ENCODE measurements at places on chromosomes 11 and 22. TPM values are rescaled to one million over a fixed set of nuclear protein-coding genes. Genes with fewer than 3 reads are reported as not detected.
A peak's percentile ranks its signal among the peaks of the same experiment; 100 is the strongest.

GRCh38 chr22:18012531-18012930 is 11.8 kb downstream of the MICAL3 start:
- H3K27ac ChIP-seq: no peak overlapping the region
- H3K27me3 ChIP-seq: no peaks in the 10 kb centered on the region
- H3K36me3 ChIP-seq: no peaks in the 10 kb centered on the region
- no peak for DNase-seq
- no peak overlapping the region for H3K4me3 ChIP-seq

- H3K27me3 ChIP-seq: no peaks in the 10 kb centered on the region
- H3K4me1 ChIP-seq: peaks cover 47% of the 10 kb centered on the region
- H3K4me3 ChIP-seq: no peak overlapping the region
- no peaks in the 10 kb centered on the region for H3K36me3 ChIP-seq
Measured at GRCh38 chr11:12856338-12856737, 152.8 kb upstream of the RASSF10 start.

DNA sequence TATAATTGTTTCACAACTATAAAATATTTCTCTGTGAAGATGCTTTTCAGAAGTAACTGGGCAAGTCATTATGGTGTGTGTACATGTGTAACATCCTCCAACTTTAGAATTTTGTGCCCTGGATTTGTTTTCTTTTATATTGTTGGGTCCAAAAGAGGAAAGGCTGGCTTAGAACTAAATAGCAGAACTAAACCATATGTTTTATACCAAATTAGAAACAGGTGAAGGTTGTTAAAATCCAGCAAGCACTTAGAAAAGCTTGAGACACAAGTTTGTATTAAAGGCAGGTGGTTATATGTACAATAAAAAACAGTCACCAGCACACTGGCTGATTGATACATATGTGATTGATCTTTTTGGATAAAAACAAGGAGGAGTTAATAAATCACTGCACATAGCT is 158.5 kb downstream of the WNT11 start:
- H3K27me3 ChIP-seq: no peaks in the 10 kb centered on the region
- no peak overlapping the region for H3K27ac ChIP-seq
- H3K4me3 ChIP-seq: no peak overlapping the region
- no peaks in the 10 kb centered on the region for H3K36me3 ChIP-seq
- DNase-seq: no peak

GRCh38 chr11:130124096-130124495 is 35.5 kb upstream of the ST14 start:
- no peak overlapping the region for H3K27ac ChIP-seq
- peaks cover 9% of the 10 kb centered on the region for H3K4me1 ChIP-seq
- no peak for DNase-seq
- H3K36me3 ChIP-seq: peaks cover 48% of the 10 kb centered on the region

- H3K27me3 ChIP-seq: no peaks in the 10 kb centered on the region
- H3K36me3 ChIP-seq: no peaks in the 10 kb centered on the region
- DNase-seq: no peak
- H3K4me1 ChIP-seq: peaks cover 10% of the 10 kb centered on the region
Measured at GRCh38 chr11:102276362-102276761, 40.9 kb upstream of the BIRC3 start.

DNA sequence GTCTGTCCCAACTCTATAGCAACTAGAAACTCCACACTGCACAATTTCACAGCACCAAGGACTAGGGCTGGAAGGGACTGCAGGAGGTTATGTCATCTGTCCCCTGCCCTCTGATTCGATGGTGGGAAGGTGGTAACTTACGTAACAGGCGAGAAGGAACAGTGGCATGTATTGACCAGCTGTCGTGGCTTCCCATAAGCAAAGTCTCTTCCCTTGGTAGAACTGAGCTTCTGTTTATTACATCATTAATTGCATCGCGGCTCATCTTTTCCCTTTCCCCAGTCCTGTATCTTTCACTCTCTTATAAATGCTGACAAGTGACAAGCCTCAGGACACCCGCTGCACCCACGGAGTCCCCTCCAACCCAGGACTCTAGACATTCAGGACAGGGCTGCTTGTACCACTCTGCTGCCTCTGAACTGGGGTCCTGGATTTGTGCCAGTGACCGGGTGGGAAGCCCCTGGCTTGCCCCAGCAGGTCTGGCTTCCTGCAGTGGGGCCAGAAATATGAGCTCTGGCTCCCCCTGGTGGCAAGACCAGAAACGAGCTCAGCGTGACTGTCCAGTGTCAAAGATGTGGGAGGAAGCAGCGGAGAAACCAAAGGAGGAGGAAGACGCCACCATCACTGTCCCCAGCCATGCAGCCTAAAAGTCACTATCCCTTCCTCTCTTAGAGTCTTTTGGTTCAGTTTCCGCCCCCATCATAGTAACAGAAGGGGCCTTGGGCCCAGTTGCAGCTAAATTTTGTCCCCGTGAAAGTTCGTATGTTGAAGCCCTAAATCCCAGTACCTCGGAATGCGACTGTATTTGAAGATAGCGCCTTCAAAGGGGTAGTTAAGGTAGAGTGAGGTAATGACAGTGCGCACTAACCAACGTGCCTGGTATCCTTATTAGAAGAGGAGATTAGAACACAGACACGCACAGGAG is 84.5 kb downstream of the ISX start:
- H3K4me1 ChIP-seq: no peaks in the 10 kb centered on the region
- no peak overlapping the region for H3K27ac ChIP-seq
- H3K27me3 ChIP-seq: peaks cover 3% of the 10 kb centered on the region
- no peak overlapping the region for H3K4me3 ChIP-seq

DNA sequence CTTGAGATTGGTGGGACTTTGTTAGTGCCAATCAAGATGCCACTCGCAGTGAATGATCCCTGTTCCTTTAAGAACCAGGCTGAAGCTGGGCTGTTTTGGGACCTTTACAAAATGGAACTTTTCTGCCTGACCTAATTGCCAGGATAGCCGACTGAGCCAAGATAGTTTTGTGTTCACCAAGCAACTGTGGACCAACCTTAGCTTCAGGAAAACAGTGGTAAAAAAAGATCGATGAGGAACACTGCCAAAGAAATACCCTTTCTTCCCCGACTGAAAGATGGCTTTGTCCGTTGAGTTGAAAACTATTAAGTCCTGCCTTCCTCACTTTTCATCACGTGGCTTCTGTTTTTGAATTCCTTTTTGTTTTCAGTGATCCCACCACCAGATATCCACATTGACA is 157.9 kb upstream of the SORL1-AS1 start:
- no peak overlapping the region for H3K27ac ChIP-seq
- DNase-seq: no peak
- no peaks in the 10 kb centered on the region for H3K36me3 ChIP-seq
- no peaks in the 10 kb centered on the region for H3K4me1 ChIP-seq

GRCh38 chr22:36771356-36772063 is 4.4 kb downstream of the IFT27 start:
- H3K27me3 ChIP-seq: no peaks in the 10 kb centered on the region
- H3K36me3 ChIP-seq: no peaks in the 10 kb centered on the region
- no peak overlapping the region for H3K27ac ChIP-seq
- no peak for DNase-seq
- no peak overlapping the region for H3K4me3 ChIP-seq

The CTSW gene
- 0.49 TPM for total RNA-seq

DNA sequence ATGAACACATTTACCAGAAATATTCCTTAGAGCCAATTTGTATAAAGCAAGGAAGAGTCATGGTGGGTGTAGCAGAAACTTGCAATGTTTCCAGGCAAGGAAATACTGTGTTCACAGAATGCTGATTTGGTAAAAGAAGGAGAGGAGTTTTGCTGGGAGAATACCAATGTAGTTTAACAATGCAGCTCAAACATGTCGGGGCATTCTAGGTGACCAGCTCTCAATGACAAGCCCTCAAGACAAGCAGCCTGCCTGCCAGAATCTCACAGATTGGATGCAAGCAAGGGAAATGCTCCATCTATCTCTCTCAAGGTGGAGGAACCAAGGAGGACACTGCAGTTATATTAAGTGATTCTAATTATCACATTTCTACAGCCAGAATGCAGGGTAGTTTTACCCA is 190.4 kb downstream of the MAML2 start:
- H3K4me3 ChIP-seq: no peak overlapping the region
- no peaks in the 10 kb centered on the region for H3K4me1 ChIP-seq
- no peaks in the 10 kb centered on the region for H3K36me3 ChIP-seq

DNA sequence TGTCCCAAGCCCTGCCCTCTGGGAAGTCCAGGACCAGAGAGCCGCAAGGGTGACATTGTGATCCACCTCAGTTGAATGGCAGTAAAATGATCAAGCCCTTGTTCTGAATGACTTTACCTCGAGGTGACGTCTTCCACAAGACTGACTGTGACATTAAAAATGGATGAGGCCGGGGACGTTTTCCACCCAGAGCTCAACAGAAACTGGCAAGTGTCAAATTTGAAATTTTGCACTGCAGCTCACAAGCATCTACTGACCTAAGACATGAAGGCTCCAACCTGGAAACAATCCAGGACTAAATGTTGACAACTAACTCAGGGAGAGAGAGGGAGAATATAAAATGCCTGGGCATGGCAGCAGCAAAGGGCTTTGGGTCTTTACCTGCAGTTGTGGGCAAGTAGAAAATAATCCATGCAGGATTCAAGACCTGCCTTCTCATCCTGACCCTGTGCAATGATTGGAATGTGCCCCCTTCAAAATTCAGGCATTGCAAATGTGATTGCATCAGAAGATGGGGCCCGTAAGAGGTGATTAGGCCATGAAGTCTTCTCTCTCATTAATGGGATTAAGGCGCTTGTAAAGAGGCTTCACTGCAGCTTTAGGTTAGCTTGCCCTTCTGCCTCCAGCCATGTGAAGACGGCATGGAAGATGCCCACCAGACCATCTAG is 33.6 kb upstream of the CLMP start:
- H3K4me1 ChIP-seq: no peaks in the 10 kb centered on the region
- H3K27ac ChIP-seq: no peak overlapping the region
- no peaks in the 10 kb centered on the region for H3K36me3 ChIP-seq
- no peak for DNase-seq
- H3K27me3 ChIP-seq: no peaks in the 10 kb centered on the region

The APOL4 gene
- 4.1 TPM for total RNA-seq

DNA sequence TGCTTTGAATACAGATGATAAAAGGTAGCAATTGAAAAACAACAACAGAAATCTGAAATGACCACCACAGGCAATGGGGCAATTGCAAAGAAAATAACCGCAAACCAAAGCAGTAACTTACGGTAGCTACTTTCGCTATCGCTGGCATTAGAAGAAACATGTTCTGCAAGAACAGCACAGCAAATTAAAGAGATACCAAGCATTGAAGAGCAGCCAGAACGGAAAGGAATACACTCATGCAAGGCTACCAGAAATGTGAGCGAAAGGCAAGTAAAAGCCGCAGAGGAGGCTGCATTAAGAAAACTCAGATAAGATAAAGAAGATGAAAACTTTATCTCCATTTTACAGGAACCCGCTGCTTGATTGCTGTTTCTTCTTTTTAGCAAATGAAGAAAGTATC is 194.1 kb upstream of the CCDC90B start:
- no peaks in the 10 kb centered on the region for H3K36me3 ChIP-seq
- no peak overlapping the region for H3K27ac ChIP-seq
- no peaks in the 10 kb centered on the region for H3K4me1 ChIP-seq
- no peak overlapping the region for H3K4me3 ChIP-seq
- DNase-seq: no peak

The FADS2 gene
- total RNA-seq: 14.0 TPM

- H3K27me3 ChIP-seq: no peaks in the 10 kb centered on the region
- peak overlapping the region; percentile 23 for H3K27ac ChIP-seq
- H3K4me3 ChIP-seq: no peak overlapping the region
- peaks cover 20% of the 10 kb centered on the region for H3K4me1 ChIP-seq
- no peaks in the 10 kb centered on the region for H3K36me3 ChIP-seq
Measured at GRCh38 chr11:74022546-74022945, 13.7 kb upstream of the UCP3 start.

DNA sequence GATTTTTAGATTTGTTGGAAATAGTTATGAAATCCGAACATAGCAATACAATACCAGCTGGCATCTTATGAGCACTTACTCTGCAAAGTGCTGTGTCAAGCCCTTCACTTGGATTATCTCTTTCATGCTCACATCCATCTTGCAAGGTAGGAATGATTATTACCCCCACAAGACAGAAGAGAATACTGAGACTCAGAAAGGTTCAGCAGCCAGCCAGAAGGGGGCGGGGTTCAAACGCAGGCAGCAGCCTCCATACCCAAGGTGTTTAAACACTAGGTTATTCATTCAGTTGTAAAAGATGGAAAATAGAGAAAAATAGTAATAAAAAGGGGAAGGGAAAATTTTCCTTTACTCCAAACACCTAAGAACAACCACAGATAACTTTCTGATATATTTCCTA is 158.5 kb downstream of the CCDC34 start:
- no peak overlapping the region for H3K4me3 ChIP-seq
- H3K27ac ChIP-seq: no peak overlapping the region
- no peak for DNase-seq
- no peaks in the 10 kb centered on the region for H3K27me3 ChIP-seq
- no peaks in the 10 kb centered on the region for H3K36me3 ChIP-seq
- peaks cover 16% of the 10 kb centered on the region for H3K4me1 ChIP-seq

DNA sequence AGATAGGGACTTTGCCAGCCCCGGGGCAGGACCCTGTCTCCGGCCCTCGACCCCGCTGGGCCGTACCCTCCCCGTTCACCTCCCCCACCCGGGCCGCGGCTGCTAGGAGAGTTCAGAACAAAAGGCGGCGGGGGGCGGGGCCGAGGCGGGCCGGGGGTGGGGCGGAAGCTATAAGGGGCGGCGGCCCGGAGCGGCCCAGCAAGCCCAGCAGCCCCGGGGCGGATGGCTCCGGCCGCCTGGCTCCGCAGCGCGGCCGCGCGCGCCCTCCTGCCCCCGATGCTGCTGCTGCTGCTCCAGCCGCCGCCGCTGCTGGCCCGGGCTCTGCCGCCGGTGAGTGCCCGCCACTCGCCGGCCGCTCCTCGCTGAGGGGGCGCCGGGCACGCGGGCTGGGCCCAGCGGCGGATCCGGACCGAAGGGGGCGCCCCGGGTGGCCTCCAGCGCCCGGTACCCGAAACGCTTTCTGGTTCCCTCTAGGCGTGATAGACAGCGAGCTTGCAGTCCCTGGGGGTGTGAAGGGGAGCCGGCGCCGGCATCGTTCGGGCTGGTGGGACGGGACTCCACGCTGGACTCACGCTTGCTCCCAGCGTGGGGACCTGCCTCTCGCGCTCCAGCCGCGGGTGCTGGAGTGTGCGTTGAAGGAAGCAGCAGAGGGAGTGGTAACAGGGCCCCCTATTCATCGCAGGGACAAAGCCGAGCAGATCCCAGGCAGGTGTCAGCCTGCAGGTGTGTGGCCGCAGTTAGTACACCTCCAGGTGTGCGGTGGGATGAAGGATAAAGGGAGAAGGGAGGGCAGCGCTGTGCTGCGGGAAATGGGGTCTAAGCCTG is at the start of gene MMP11:
MMP11 (plus strand) TSS at position 201 of the 825 bp plus-strand sequence; CDS start at position 223, 22 bp downstream.
- no peaks in the 10 kb centered on the region for H3K36me3 ChIP-seq
- H3K27ac ChIP-seq: no peak within 1 kb of the TSS
- peak; percentile 76 for DNase-seq
- H3K4me3 ChIP-seq: peak within 1 kb of the TSS; percentile 43

DNA sequence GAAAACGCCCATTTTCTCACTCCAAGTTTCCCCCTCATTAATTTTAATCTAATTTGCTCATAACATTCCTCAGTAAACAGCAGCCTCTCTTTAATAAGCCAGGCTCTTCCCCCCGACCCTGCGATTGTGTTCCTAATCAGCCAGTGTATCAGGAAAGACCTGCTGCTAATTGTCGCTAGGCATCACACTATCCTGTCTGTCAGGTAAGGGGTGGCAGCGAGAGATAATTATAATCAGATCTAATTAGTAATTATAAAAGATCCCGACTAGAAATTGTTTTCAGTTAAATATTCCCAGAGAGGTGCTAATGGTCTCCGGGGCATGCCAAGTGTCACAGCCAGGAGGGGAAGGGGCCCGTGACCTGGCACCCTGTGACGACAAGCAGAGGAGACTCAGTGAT is 142.8 kb downstream of the ST3GAL4 start:
- peaks cover 7% of the 10 kb centered on the region for H3K27me3 ChIP-seq
- H3K27ac ChIP-seq: no peak overlapping the region
- no peaks in the 10 kb centered on the region for H3K36me3 ChIP-seq
- no peaks in the 10 kb centered on the region for H3K4me1 ChIP-seq
- H3K4me3 ChIP-seq: no peak overlapping the region

The APOBEC3F gene
- total RNA-seq: 3.1 TPM
